ENCODE measurements at places on chromosomes 1 and 21.
A peak's percentile ranks its signal among the peaks of the same experiment; 100 is the strongest.

GRCh38 chr1:160544647-160545046, 21.6 kb upstream of the SLAMF6 start:
- DNase-seq, result no peak

DNA sequence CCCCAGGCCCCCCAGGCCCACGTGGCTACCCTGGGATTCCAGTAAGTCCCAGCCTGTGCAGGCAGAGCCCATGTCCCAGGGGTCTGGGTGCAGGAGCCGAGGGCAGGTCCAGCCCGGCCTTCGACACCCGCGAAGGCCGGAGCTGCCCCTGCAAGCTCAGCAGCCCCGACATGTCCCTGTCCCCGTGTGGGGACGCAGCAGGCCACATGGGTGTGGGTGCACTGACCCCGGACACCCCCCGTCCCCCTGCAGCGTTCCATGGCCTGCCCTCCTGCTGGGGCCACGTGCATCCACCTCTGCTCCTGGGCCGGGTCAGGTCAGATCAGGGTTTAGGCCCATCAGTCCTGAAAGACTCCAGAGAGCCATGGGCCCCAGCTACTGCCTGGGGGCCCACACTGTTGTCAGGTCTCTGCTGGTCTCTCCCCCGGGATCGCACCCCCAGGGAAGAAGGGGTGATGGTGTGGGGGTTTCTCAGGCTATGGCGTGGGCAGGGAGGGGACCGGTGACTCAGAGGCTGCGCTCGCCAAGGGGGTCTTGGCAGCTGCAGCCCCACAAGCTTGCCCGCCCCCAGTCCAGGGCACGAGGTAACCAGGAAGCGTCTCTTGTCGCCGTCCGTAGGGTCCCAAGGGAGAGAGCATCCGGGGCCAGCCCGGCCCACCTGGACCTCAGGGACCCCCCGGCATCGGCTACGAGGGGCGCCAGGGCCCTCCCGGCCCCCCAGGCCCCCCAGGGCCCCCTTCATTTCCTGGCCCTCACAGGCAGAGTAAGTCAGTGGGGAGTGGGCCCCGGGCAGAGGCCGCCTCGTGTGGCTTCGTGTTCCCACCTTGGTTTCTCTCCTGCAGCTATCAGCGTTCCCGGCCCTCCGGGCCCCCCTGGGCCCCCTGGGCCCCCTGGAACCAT, 37.5 kb downstream of the SLC19A1 start:
- no peak for DNase-seq

DNA sequence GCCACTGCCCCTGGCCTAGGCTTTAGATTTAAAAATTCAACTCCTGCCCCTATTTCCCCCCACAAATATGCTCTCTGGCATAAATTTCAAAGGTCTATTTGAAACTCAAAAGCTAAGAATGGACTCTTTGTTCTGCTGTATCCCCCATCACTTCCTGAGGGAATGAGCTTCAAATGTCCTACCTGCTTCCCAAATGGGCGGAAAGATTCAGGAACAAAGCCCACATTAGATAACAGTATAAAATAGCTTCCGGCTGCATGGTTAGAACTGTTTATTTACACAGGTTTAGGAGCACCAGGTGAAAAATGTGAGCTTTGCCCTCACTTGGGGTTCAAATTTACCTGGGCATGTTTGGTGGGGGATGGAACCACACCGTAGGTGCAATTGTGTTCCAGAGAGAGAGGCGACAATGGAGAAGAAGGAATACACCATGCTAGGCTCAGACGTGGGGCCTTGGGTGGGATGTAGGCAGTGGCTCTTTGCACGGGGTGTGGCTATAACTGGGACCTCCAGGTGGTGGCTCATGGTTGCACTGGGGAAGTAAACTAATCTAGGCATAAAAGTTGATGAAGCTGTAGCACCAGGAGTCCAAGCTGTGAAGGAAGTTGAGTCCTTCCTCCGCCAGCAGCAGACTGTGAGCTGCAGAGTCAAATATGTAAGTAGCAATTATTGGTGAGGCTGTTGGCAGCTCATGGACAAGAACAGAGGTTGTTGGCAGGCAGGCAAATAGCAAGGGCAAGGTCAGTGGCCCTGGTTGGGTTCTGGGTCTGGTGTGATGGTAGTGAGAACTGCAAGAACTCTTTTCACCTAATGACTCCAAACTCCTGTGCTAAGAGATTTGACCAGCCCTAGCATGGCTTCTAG, 41.5 kb upstream of the SRSF10 start:
- no peak for DNase-seq

GRCh38 chr1:76279101-76279748, 204.7 kb downstream of the ST6GALNAC3 start:
- peak; percentile 18 for DNase-seq

- no peak for DNase-seq
Observed at GRCh38 chr1:244945109-244945671, 80.8 kb upstream of the HNRNPU start.

GRCh38 chr1:197444755-197445154, 176.7 kb downstream of the CRB1 start:
- DNase-seq, result peak; percentile 46

GRCh38 chr1:215883004-215883403, 315.9 kb downstream of the KCTD3 start:
- no peak for DNase-seq

DNA sequence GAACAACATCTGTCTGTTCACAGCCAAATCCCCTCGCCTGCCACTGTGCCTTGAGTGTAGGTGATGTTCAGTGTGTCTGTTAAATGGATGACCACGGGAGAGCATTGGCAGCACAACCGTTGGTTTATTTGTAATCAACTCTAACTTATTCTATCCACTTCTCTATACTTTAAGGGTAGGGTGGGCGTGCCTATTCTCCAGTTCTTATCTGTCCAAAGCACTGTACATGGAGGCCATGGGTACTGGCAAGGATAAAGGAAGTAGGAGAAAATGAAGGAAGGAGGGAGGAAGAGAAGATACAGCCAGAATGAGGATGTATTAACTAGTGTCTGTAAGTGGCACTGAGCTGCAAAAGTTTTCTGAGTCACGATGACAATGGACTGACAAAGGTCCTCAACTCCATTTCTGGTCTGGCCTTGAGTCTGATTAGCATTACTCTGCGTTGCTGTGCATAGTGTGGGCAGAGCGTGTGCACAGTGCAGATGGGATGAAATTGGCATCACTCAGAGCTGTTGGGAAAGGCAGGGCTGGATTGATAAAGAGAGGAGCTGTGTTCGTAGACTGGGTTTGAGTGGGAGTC, 7.1 kb downstream of the RHOU start:
- DNase-seq, result no peak

DNA sequence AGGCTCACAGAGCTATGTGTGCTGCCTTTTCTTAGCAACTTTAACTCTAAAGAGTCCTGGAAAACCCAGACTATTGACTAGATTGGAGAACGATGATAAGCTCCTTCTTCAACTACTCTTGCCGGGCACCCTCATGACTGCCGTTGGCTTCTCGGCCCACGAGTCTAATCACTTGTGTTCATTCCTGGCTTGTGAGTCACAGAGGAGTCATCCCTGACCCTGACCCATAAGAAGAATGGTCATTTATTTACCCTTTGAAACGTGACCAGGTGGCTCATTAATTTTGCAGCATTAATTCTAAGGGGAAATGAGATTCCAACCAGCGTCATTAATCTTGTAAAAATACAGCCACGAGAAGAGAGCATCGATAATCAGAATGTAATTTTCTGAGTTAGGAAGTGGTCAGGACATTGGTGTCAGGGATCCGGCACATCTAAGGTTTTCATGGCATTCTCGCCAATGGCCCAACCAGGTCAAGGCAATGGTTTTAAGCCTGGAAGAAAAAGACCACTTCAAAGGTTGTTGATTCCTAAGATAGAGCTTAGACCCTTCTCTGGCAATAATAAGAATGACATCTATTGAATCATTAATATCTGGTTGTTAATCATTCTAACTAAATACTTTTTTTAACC, 183.6 kb upstream of the RUNX1 start:
- DNase-seq, result no peak

GRCh38 chr1:107707111-107707510, 257.9 kb downstream of the VAV3 start:
- no peak for DNase-seq

GRCh38 chr1:247332623-247333361, 1.1 kb upstream of the ZNF496 start:
- DNase-seq, result no peak

DNA sequence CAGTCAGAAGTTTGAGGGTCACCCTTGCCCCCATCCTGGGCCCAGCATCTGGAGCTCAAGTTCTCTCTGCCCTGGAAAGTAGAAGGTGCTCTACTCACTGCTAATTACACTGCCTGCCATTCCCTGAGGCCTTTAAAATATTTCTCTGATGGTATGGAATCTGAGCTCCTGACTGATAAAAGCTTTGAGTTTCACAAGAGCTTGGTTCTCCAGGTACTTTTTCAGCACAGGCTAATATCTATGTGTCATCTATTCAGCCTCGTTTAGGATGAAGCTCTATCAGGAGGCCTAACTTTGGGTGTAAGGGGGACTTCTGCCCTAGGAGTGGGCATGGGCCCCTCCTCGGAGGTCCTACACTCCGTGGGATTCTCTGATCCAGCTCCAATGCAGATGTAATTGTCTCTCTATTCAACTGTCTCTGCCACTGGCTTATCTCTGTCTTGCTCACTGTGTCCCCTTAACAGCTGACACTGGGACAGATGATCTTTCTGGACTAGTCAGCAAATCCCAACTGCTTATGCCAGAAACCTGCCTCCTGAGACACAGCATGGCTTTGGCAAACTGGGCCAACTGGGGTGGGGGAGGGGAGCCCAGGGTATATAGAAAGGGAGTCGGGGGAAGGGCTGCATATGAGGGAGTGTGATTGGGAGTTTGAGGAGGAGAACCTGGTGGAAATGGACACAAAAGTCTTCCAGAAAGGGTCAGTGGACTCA, 104.2 kb upstream of the GADD45A start:
- no peak for DNase-seq

- DNase-seq, result no peak
Observed at GRCh38 chr1:222346955-222347354, 200.9 kb downstream of the HHIPL2 start.

DNA sequence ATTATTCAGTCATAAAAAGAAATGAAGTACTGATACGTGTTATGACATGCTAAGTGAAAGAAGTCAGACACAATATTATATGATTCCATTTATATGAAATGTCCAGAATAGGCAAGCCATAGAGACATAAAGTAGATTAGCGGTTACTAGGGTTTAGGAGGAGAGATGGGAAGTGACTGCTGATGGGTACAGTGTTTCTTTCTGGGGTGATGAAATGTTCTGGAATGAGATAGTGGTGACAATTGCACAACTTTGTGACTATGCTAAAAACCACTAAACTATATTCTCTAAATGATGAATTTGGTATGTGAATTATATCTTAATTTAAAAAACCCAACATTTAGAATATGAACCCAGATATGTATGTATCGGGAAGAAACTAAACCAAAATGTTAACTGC, 27.6 kb downstream of the IPP start:
- DNase-seq, result peak; percentile 32

DNA sequence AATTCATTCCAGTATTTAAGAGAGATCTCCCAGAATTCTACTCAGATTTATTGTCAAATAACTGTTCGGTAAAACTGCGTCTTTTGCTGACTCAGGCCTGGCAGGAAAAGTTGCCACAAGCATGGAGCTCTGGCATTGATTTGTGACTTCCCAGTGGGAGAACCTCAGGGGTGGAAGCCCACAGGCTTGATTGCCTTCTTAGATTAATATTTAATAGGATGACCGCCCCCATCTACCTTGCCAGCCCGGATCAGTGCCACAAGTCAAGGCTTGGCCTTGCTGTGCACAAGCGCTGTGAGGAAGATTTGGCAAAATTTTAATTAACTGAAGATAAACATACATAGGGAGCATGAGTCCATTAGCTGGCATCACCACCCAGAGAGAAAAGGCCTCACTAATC, 93.5 kb downstream of the LRIG2 start:
- no peak for DNase-seq

GRCh38 chr21:44010429-44010828, 1.7 kb upstream of the TRAPPC10 start:
- no peak for DNase-seq

DNA sequence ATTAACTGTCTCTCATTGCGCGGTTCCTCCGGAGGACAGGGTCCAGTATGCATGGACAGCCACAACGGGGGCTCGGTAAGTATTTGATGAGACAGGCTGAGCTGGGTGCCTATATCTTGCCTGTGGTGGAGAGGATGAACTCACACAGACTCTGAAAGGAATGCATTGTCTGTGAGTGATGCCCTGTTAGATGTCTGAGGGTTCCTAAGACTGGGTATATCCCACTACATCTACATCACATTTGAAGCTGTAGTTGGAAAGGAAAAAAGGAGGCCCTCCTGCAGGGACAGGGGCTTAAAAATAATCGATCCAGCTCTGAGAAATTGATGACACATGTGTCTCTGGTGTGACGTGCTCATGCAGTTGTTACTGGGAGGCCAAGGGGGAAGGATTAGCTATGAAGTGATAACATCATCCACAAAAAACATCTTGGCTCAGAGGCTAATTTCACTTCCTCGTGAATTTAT, 1.9 kb downstream of the ADARB1 start:
- no peak for DNase-seq
